ENCODE measurements at places on chromosomes 1 and 21.

GRCh38 chr1:230072296-230072695, 5.3 kb downstream of the GALNT2 start:
- DNase-seq = no peak

DNA sequence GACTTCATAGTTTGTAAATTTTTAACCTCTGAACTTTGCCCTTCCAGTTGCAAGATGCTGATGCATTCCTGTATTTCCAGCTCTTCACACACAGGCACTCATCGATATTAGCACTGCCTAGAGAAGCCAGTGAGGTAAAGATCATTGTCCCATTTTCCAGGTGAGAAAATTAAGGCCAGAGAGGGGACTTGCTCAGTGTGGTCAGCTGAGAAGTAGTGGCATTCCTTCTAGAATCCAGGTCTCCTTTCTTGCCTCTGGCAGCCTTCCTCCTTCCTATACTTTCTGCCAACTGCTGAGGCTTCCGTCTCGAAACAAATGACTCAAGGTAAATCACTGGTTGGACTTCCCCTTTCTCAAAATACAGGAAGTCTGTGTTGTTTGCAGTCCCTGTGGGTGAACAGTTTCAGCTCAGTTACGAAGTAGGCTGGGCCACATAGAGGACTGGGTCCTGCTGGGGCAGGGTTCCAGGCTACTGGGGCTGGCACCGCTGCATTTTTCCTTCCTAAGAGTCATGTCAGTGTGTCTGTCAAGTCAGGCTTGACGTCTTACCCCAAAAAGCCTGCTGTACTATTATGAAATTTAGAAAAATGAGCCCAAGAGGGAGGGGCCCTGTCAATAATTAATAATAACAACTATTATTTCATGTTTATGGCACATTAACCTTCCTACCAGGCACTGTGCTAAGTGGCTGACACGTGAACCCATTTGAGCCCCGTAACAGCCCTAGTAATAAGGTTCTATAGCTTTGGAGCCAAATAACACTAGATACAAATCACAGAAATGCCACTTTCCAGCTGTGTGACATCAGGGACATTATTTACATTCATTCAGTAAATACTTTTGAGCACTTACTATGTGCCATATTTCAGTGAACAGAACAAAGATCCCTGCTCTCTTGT, 16.6 kb upstream of the RNF19B start:
- DNase-seq = peak; percentile 68

GRCh38 chr1:84668185-84668584, 22.1 kb downstream of the SSX2IP start:
- DNase-seq = no peak

DNA sequence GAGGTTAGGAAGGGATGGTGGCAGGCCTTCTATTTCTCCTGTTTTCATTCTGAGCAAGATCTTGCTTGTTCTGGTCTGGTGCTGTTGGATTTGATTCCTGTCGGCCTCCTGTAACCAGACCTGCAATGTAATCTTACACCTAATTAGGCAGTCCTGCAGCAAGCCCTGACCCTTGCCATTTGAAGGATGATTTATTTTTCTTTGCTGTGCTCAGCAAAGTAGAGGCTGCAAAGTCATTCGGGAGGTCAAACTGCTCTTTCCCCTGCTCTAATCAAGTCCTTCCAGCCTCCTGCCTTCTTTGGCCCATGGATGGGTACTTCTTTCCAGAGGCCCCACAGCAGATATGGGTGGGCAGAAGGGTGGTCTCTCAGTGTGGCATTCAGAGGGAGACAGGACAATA, 417.7 kb upstream of the USP24 start:
- no peak for DNase-seq

- DNase-seq = no peak
Observed at GRCh38 chr1:113517983-113518382, 127.7 kb downstream of the MAGI3 start.

DNA sequence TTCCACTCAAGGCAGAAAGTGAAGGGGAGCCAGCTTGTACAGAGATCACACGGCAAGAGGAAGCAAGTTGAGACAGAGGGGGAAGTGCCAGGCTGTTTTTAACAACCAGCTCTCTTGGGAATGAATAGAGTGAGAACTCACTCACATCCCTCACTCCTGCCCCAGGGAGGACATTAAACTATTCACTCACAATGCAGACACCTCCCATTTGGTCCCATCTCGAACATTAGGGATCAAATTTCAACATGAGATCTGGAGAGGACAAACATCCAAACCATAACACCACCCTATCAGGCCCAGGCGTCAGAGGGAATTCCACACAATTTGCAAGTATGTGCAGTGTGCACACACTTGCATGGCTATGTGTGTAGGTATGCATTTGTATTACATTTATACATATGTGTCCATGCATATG, 62.7 kb downstream of the DMAP1 start:
- DNase-seq = peak; percentile 44

DNA sequence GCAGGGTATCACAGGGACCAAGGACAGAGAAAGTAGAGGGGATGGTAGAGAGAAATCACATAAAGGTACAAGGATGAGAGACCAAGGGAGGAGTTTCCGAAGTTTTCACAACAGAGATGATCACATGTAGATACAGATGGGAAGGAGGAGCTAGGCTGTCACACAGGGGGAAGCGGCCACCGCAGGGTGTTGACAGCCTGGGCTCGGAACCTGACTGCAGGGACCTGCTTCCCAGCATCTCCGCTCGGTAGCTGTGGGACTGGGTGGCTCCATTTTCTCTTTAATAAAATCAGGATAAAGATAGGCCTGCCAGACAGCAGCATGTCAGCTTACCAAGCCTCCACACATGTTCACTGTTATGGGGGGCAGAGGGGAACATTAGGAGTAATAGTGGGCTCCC, 32.3 kb downstream of the CDCA8 start:
- no peak for DNase-seq

All from foreskin fibroblast (primary cell).